GM06990 (cell line): ENCODE measurements at places on chromosomes 7 and 10.

DNA sequence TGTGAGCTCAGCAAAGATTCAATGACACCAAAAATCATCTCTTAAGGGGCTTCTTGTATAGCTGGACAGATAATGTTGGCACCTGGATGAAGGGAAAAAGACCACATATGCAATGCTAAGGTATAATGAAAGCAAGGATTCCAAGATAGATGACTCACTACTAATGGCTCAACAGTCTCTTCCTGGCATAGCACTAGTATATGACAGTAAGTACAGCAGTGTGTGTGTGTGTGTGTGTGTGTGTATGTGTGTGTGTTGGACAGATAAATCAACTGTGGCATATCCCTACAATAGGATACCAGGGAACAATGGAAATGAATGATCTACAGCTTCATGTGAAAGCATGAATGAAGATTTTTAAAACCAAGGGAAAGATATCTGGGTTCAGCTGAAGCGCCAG, 257.1 kb downstream of the SFMBT2 start:
- no peak for DNase-seq

DNA sequence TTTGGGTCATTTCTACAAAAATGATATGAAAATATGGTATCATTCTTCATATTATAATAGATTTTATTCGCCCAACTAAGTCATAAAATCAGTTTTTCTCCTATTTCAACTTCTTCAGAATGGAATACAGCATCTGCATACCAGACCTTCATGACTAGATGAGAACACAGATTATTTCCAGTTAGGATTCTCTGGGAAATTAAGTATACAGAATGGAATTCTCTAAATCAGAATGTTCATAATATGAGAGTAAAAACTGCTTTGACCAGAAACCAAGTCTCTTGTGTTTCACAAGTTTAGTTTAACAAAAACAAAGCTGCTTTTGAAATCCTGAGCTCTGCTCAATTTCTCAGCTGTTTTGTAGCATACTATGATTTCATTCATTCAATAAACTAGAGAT, 160.3 kb upstream of the SEMA3A start:
- no peak for DNase-seq

- no peak for DNase-seq
These were observed 11.5 kb upstream of the YAE1 start for GRCh38 chr7:39554583-39555165.

GRCh38 chr10:74177140-74177677, 26.2 kb downstream of the ADK start:
- no peak for DNase-seq

GRCh38 chr7:28291559-28291958, 111.0 kb upstream of the JAZF1 start:
- no peak for DNase-seq
